ENCODE measurements at places on chromosomes 7 and 10.
A peak's percentile ranks its signal among the peaks of the same experiment; 100 is the strongest.

DNA sequence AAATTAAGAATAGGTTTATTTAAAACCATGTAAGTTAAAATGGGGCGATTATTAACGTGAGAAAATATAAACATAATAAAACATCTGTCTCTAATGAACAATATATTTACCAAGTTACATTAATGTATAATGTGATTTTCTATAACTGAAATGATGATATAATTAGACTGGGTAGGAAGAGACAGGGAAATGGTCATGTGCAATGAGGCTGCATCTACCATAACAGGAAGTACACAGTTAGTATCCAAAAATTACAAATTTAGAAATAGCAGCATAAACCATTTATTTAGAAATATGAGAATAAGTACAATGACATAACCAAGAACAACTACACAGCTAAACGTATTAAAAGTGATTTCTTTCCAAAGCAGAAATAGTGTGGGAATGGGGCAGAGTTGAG, 25.8 kb upstream of the BET1 start:
- no peak for DNase-seq

GRCh38 chr7:36889182-36889581, 164.9 kb upstream of the AOAH start:
- DNase-seq: no peak

DNA sequence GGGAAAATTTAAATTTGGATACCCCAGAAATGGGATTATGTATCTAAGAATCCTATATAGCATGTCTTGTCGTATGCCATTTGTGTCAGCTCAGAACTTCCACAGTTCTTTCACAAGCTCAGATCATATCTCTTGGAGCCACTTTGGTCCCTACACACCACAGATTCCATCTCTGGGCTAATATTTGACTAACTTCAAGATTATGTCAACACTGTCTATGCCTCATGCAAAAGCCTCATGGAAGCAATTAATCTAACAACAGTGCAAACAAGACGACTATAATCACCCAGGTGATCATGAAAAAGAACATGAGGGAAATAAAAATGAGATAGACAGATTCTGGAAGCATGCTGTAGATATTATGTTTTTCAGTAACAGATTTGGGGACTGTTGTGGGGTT, 189.1 kb downstream of the LRRTM3 start:
- DNase-seq: peak; percentile 52

DNA sequence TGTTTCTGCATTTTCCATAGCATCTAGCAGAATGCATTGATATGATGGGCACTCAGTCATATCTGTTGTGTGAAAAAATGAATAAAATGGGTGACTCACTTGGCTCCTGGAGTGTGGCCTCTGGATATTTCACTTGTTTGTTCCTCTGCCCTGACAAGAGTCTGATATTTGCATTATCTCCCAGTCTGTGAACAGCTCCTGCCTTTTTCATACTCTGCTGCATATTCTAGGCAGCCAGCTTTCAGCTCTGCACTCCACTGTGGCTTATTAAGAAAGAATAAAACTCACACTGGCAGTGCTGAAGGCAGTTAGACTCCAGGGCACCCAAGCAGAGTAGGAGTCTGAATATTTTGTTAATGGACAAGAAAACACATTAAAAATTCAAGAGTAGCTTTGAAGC, 623.9 kb downstream of the SORCS1 start:
- no peak for DNase-seq

- DNase-seq: no peak
Measured at GRCh38 chr7:104973227-104973626, 40.8 kb upstream of the KMT2E start.

GRCh38 chr10:114347791-114348190, 56.5 kb downstream of the AFAP1L2 start:
- no peak for DNase-seq

GRCh38 chr10:124989526-124989925, 47.6 kb downstream of the ZRANB1 start:
- DNase-seq: no peak

GRCh38 chr10:79137826-79138225, 69.1 kb downstream of the ZMIZ1 start:
- DNase-seq: no peak

DNA sequence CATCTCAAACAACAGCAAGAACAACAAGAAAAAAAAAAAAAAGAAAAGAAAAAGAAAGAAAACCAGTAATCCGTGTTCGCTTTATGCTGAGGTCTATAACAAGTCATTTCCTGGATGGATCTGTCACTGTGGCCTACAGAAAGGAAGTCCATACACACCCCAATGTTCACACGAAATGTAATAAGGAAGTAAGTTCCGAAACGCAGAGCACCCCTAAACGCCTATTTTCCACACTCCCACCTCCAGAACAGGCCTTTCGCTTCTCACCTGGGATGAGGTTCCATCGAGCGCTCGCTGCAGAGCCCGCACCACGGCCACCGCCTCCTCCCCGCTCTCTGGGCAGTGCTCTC, 735 bp downstream of the ZNF394 start:
- DNase-seq: no peak

All from NCI-H2081 treated with DMSO at 0.1 percent for 48 hours (cell line).